ENCODE measurements at places on chromosomes 2 and 18. TPM values are rescaled to one million over a fixed set of nuclear protein-coding genes. Genes with fewer than 3 reads are reported as not detected.

Gene COL3A1
- not detected for total RNA-seq

- no peaks in the 10 kb centered on the region for H3K4me1 ChIP-seq
- no peak overlapping the region for H3K27ac ChIP-seq
- H3K27me3 ChIP-seq, result no peaks in the 10 kb centered on the region
- peaks cover 2% of the 10 kb centered on the region for H3K36me3 ChIP-seq
- DNase-seq, result no peak
Observed at GRCh38 chr2:55358451-55358850, 61.2 kb downstream of the CCDC88A start.

Gene C2orf78
- total RNA-seq, result not detected

DNA sequence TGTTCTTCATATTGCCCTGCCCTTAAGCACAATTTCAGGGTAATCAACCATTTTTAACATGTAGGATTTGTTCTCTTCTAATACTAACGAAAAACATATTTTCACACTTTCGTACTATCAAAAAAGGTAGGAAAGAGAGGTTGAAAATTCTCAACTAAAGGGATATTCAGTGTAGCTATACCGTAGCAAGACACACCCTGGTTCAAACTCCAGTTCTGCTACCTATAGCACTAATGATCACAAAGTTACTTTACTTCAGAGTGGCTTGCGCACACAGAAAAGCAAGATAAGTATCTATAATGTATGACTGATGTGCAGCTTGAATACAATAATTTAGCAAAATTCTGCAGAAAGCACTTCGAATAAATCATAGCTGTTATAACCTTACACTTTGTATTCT, 125.8 kb upstream of the CD226 start:
- H3K27me3 ChIP-seq, result no peaks in the 10 kb centered on the region
- no peak overlapping the region for H3K27ac ChIP-seq
- no peak overlapping the region for H3K4me3 ChIP-seq
- H3K4me1 ChIP-seq, result peaks cover 4% of the 10 kb centered on the region
- peaks cover 9% of the 10 kb centered on the region for H3K36me3 ChIP-seq
- no peak for DNase-seq

Gene RBBP8
- total RNA-seq, result 3.8 TPM

Gene SLC9A4
- 0.12 TPM for total RNA-seq

DNA sequence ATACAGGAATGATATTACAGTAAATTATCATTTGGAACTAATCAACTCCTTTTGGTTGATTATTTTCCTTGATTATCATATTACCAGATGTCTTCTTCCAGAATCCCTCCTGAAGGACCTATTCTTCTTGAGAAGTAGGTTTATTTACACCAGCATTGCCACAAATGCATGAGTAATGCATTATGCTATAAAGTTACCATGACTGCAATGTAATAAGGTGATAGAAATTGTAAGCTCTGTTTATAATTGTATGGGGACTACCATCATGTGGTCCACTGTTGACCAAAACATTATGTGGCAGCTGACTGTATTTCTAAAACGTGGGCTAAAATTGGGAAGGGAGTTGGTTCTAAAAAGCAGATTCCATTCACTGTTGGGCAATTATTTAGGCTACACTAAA, 602.2 kb downstream of the NYAP2 start:
- DNase-seq, result no peak
- no peaks in the 10 kb centered on the region for H3K4me1 ChIP-seq
- no peaks in the 10 kb centered on the region for H3K27me3 ChIP-seq
- no peak overlapping the region for H3K27ac ChIP-seq
- no peaks in the 10 kb centered on the region for H3K36me3 ChIP-seq

Gene HOXD12
- total RNA-seq, result not detected

DNA sequence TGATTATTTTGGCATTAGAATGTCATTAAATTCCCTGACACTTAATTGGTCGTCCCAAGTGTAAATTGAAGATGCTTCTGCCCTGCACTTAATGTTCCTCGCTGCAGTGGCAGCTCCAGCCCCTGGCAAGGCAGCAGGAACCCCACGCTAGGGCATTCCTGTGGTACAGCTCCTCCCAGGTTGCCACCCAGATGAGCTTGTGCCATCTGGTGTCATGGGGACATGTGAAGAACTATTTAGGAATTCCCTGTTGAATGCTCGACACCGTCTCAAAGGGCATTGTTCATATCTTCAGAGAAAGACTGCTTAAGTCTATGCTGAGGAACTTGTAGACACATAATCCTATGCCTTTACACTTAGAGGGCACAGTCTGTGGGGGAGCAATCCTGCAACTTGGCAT, 38.9 kb downstream of the BCL2L11 start:
- H3K27ac ChIP-seq, result peak overlapping the region; percentile 14
- no peaks in the 10 kb centered on the region for H3K27me3 ChIP-seq
- H3K4me1 ChIP-seq, result peaks cover 38% of the 10 kb centered on the region

- peaks cover 6% of the 10 kb centered on the region for H3K27me3 ChIP-seq
- DNase-seq, result no peak
- no peaks in the 10 kb centered on the region for H3K36me3 ChIP-seq
- no peak overlapping the region for H3K27ac ChIP-seq
- peaks cover 10% of the 10 kb centered on the region for H3K4me1 ChIP-seq
Observed at GRCh38 chr2:221377066-221377465, 195.0 kb downstream of the EPHA4 start.

DNA sequence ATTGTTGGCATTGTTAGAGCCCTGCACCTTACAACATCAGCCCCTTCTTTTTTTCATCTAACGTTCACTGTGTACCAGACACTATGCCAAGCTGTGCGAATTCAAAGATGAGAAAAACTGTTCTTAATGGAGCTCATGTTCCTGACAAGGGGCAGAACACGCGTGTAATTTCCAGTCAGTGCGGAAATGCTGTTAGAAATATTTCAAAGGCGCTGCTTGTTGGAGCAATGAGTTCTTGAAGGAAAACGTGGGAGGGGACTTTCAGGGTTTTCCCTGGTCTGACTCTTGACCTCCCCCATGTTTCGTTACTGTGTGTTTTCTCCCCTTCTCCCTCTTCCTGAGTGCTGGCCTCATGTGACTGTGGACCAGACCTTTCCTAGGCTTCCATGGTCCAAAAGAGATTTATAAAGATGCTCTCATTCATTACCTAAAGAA, 1.5 kb downstream of the MTHFD2 start:
- H3K36me3 ChIP-seq, result peaks cover 2% of the 10 kb centered on the region
- H3K27me3 ChIP-seq, result no peaks in the 10 kb centered on the region
- H3K4me3 ChIP-seq, result peak overlapping the region; percentile 100
- H3K27ac ChIP-seq, result peak overlapping the region; percentile 98

Gene TTN
- total RNA-seq, result 16.1 TPM

DNA sequence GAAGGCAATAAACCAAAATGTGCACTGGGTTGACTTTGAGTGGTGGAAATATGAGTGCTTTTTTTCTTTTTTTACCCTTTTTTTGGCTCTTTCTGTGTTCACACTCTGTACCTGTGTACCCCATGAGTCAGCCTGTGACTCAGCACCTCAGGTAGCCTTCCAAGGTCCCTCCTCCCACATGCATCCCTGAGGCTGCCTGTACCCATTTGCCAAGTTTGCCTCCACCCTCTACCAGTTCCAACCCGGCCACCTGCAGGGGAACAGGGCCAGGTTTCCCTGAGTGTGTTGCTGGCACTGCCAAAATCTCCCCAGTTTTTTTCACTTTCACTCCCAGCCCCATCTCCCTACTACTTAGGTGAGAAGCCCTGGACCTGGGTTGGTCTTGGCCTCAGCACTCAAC, 14.0 kb downstream of the CXCR1 start:
- H3K27ac ChIP-seq, result no peak overlapping the region
- no peak for DNase-seq
- peaks cover 42% of the 10 kb centered on the region for H3K27me3 ChIP-seq
- H3K36me3 ChIP-seq, result peaks cover 2% of the 10 kb centered on the region

DNA sequence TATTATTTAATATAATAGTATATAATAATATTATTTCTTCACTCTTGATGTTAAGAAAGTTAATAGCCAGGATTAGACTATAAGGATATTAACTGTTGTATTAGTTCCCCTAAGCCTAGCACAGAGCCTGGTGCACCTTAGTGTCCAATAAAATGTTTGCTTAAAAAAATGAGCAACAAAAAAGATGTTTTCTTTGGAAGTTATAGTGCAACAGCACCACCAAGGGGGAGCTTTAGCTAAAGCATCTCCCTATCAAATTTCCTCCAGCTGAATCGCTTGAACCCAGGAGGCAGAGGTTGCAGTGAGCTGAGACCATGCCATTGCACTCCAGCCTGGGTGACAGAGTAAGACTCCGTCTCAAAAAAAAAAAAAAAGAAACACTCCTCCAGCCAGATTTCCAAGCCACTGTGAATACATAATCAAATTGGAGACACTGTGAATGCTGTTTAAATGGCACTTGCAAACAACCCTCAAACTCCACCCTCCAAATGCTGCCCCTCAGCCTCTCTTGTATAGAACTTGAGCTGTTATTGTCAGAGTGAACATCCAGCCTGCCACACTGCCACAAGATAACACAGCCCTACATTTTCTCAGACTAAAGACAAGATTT, 221.9 kb downstream of the DYM start:
- peaks cover 9% of the 10 kb centered on the region for H3K4me1 ChIP-seq
- DNase-seq, result no peak
- H3K27ac ChIP-seq, result no peak overlapping the region
- H3K36me3 ChIP-seq, result no peaks in the 10 kb centered on the region
- no peak overlapping the region for H3K4me3 ChIP-seq

GRCh38 chr2:24439280-24439970, 51.6 kb upstream of the NCOA1 start:
- DNase-seq, result no peak
- peaks cover 1% of the 10 kb centered on the region for H3K36me3 ChIP-seq
- H3K4me3 ChIP-seq, result no peak overlapping the region
- peaks cover under 1% of the 10 kb centered on the region for H3K4me1 ChIP-seq
- no peak overlapping the region for H3K27ac ChIP-seq

GRCh38 chr2:241230435-241230834, 42.0 kb downstream of the ANO7 start:
- no peaks in the 10 kb centered on the region for H3K27me3 ChIP-seq
- peaks cover 6% of the 10 kb centered on the region for H3K4me1 ChIP-seq
- no peak overlapping the region for H3K4me3 ChIP-seq
- H3K27ac ChIP-seq, result no peak overlapping the region

GRCh38 chr2:99112617-99113016, 28.9 kb upstream of the C2orf15 start:
- no peaks in the 10 kb centered on the region for H3K4me1 ChIP-seq
- H3K27me3 ChIP-seq, result peaks cover 5% of the 10 kb centered on the region
- no peaks in the 10 kb centered on the region for H3K36me3 ChIP-seq
- DNase-seq, result no peak

DNA sequence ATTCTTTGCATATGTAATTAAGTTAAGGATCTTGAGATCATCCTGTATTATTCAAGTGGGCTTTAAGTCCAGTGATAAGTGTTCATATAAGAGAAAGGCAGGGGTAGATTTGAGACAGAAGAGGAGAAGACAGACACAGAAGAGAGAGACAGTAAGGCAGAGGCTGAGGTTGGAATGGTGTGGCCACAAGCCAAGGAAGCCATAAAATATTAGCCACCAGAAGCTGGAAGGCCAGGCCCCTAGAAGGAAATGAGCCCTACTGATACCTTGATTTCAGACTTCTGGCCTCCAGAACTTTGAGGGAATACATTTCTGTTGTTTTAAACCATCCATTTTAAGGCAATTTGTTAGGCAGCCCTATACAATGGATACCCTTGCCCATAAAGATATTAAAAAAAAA, 66.9 kb upstream of the DLX2 start:
- no peak for DNase-seq
- H3K36me3 ChIP-seq, result no peaks in the 10 kb centered on the region
- H3K4me3 ChIP-seq, result no peak overlapping the region
- H3K4me1 ChIP-seq, result peaks cover 7% of the 10 kb centered on the region

GRCh38 chr2:229930656-229931055, 8.4 kb downstream of the FBXO36 start:
- H3K27ac ChIP-seq, result no peak overlapping the region
- peaks cover 3% of the 10 kb centered on the region for H3K4me1 ChIP-seq
- H3K4me3 ChIP-seq, result no peak overlapping the region
- H3K27me3 ChIP-seq, result no peaks in the 10 kb centered on the region

GRCh38 chr2:149038442-149039212, at the start of gene LYPD6B:
LYPD6B (plus strand) TSS chr2:149038699; CDS start chr2:149130949, 92,250 bp downstream.
- no peak within 1 kb of the TSS for H3K27ac ChIP-seq
- DNase-seq, result peak; percentile 12
- H3K27me3 ChIP-seq, result peaks cover 56% of the 10 kb centered on the region
- H3K4me3 ChIP-seq, result peak within 1 kb of the TSS; percentile 63

- H3K4me1 ChIP-seq, result no peaks in the 10 kb centered on the region
- H3K4me3 ChIP-seq, result no peak overlapping the region
- no peak overlapping the region for H3K27ac ChIP-seq
- no peak for DNase-seq
Observed at GRCh38 chr2:59032499-59032898, 791.4 kb upstream of the FANCL start.

Gene ATRAID
- 76.8 TPM for total RNA-seq

Gene C1GALT1C1L
- not detected for total RNA-seq

GRCh38 chr2:20456636-20457426, 10.0 kb downstream of the RHOB start:
- H3K36me3 ChIP-seq, result no peaks in the 10 kb centered on the region
- no peak for DNase-seq
- H3K4me1 ChIP-seq, result no peaks in the 10 kb centered on the region
- H3K27ac ChIP-seq, result no peak overlapping the region
- no peak overlapping the region for H3K4me3 ChIP-seq

DNA sequence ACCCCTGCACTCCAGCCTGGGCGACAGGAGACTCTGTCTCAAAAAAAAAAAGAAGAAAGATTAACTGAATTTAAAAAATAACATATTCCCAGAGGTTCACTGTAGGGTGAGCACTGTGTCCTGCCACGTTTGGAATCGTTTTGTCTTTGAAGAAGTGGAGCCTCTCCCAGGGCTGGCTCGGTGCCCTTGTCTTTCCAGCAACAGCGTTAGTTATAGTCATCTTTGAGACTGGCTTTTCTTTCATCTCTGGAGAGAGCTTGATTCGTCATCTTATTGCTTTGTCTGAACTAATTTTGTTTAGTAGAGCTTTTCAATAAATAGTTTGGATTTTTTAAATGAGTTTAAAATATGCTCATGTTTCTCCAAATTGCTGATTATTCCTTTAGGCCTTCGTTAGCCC, 50.5 kb downstream of the IMPA2 start:
- no peak overlapping the region for H3K4me3 ChIP-seq
- DNase-seq, result no peak
- no peaks in the 10 kb centered on the region for H3K36me3 ChIP-seq
- no peak overlapping the region for H3K27ac ChIP-seq
- H3K27me3 ChIP-seq, result no peaks in the 10 kb centered on the region

DNA sequence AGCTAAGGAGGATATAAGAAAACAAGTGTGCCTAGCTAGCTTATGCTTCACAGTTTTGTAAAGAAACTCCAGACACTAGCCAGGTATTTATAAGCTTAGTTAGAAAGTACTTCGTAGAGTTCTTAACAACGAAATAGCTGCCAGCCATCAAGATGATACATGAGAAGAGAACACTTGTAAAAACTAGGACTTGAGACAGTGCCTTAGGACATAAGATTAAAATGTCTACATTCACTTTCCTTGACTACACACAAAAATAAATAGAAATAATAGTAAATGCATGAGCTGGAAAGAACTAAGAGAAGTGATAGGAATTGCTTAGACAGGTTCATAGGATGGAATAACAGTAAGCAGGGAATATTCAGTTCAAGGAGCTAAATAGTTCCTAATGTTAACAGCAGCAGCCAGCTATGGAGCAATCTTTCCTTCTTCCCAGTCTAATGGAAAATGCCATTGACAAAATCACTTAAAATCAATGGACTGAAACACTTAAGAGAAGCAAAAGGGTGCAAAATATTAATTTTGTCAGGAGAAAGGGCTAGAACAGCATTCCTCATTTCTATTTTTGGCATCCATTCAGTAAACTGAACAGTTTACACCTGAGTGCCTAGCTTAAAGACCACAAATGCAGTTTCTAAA, 186.6 kb downstream of the PDE11A start:
- H3K4me3 ChIP-seq, result no peak overlapping the region
- H3K27me3 ChIP-seq, result no peaks in the 10 kb centered on the region
- no peak overlapping the region for H3K27ac ChIP-seq
- H3K4me1 ChIP-seq, result no peaks in the 10 kb centered on the region

All from T-helper 17 cell (primary cell).